Urinary bladder (tissue), 4 donors: ENCODE measurements at places on chromosomes 2 and 18. TPM values are rescaled to one million over a fixed set of nuclear protein-coding genes. Genes with fewer than 3 reads are reported as not detected.
A peak's percentile ranks its signal among the peaks of the same experiment; 100 is the strongest.

INHBB gene
- 11.2 TPM for polyA plus RNA-seq

- no peak for DNase-seq
Observed at GRCh38 chr2:37267685-37268084, 36.2 kb downstream of the NDUFAF7 start.

DNA sequence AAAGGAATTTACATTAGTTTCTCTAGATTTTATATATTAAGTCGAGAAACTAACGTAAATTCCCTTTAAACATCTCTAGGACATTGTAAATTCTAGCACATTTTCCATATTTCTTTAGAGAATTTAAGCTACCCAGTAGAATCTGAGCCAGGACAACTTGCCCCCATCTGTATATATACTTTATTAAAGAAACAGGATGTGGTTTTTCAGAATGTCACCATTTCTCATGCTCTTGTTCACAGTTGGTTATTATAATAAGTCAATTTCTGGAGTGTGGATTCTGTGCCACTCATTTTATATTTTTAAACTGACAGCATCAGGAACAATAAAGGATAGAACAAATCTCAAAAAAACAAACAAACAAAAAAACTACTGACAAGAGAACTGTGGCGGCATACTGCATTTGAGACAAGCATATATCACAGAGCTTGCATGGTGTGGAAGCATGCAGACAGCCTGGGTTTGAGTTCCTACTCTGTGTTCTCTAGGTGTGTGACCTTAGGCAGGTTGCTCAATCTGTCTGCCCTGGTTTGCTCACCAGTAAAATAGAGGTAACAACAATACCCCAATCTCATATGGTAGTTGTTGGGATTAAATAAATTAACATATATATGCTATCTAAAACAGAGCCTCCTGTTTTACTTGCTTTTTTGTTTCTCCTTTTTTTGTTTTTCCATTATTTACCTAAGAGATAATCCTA is 61.4 kb upstream of the DNER start:
- DNase-seq = no peak

- DNase-seq = no peak
Observed at GRCh38 chr2:113215056-113215455, 41.3 kb downstream of the PSD4 start.

- peak; percentile 10 for DNase-seq
Observed at GRCh38 chr18:45974088-45974536, 7.0 kb upstream of the EPG5 start.

GRCh38 chr2:73069855-73070642 is 1.5 kb downstream of the SFXN5 start:
- DNase-seq = no peak

GPR39 gene
- 1.4 TPM for polyA plus RNA-seq

DNA sequence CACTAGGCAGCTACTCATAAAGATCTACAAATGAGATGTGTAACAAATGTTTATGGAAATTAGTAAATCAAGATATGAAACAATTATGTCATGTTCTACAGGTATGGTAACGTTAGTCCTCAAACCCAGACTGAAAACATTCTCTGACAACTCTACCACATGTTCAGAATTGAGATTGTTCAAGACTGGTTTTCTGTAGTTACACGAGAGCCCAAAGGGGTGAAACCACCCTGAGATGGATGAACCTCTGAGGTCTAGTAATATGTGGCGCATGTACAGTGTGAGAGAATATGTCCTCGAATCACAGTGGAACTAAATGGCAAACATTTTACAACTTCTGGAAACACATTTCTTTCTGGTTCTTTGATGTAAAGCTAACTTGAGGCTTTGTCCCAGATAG is 614.3 kb downstream of the ZEB2 start:
- DNase-seq = no peak

DNA sequence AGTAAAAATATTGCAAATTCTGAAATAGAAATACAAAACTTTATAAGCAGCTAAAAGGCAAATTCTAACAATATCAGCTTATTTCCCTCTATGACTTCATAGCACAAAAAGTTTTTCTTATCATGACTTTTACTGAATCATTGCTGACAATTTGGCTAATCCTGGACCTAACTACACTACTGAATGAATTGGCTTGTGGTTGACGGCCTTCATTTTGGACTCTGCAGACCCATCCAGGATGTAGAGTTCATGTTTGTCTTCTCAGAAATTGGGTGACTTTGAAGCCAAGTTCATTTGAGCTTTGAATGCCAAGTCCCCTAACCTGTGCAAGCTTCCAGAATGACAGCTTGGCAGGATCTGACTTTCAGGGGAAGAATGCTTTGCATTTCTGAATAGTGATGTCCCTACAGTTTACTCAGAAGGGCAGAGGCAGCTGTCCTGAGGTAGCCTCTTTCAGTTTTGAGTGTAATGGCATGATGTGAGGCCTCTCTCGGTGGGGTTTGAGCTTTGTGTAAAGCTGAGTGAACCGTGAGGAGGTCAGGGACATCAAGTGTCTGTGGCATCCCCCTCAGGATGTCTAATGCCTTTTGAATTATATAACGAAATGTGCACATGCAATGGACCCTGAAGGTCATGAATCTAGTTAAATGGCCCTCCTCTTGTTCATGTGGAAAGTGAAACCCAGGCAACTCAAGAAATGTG is 48.0 kb downstream of the EFEMP1 start:
- DNase-seq = no peak

DNA sequence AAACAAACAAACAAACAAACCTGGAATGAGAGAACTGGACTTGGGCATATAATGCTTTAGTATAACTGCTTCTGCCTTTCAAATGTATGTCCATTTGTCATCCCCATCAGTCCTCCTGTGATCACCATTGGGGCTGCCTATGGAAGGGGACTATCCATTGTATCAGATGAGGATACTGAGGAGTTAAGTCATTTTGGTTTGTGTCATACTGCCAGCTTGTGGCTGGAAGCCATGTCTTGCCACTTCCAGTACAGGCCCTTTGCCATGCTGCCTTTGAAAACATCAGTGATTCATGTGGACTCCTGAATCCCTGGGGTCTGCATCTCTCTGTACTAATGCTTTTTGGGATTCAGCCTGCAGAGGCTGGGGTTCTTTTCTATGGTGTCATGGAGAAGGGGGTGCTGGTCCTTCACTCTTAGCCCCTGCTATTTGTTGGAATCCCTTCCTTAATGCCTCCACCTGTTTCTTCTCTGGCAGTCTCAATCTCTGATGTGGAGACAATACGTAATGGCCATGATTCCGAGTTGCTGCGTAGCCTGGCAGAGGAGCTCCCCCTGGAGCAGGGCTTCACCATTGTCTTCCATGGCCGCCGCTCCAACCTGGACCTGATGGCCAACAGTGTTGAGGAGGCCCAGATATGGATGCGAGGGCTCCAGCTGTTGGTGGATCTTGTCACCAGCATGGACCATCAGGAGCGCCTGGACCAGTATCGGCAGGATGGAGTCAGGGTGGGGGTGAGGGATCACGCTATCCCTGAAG is 10.6 kb downstream of the PLCD4 start:
- no peak for DNase-seq
